Common myeloid progenitor, CD34-positive (primary cell): ENCODE measurements at places on chromosomes 16 and 17.

DNA sequence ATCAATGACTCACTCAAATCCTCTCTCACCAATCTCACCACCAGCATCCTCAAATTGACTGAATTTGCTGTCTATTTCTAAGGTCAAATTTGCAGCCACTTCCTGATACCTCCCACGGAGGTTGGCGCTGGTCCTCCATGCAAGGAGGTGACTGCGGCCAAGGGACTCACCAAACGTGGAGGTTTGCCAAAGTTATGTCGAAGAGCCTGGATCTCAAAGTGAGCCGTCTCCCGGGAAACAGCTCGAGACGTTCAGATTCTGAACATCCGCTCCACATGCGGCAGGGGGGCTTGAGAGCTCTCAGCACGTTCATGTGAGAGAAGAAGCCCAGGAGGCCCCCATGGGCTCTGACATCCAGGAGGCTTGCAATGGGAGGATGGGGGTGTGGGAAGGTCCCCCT, 22.6 kb downstream of the LGALS3BP start:
- no peak for DNase-seq

- no peak for DNase-seq
These were observed 24.3 kb upstream of the B4GALNT2 start for GRCh38 chr17:49108318-49108717.

DNA sequence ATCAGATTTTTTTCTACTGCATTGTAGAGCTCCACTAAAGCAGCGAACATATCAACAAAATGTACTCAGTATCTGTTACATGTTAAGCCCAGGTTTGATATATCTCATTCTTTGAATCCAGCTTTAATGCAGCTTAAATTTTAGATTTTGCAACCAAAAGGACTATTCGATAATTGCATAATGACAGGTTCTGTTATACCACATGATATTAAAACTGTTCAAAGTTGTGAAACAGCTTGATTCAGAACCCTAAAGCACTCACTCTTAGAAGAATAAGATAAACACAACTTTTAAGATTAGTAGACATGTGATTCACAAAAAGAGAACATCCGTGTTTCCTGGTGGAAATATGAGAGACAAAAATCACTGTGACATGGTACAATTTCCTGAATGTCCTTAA, 427.9 kb downstream of the CDH11 start:
- no peak for DNase-seq

- DNase-seq, result peak; percentile 36
These were observed 100.5 kb downstream of the PLCG2 start for GRCh38 chr16:81879625-81880024.

DNA sequence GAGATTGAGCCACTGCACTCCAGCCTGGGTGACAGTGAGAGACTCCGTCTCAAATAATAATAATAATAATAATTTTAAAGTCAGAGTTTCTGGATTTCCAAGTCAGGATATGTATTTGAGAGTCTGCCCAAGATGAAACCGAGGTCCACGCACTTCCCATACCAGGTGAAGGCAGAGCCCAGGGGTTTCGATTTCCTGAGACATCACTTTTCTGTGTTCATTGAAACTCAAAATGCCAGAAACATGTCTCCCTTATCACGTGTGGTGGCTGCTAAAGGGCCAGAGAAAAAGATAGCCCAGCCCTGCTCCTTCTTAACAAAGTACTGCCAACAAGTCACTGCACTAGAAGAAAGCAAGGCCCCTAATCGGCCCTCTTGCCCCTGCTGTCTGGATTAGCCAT, 9.8 kb upstream of the RNF157 start:
- DNase-seq, result no peak

DNA sequence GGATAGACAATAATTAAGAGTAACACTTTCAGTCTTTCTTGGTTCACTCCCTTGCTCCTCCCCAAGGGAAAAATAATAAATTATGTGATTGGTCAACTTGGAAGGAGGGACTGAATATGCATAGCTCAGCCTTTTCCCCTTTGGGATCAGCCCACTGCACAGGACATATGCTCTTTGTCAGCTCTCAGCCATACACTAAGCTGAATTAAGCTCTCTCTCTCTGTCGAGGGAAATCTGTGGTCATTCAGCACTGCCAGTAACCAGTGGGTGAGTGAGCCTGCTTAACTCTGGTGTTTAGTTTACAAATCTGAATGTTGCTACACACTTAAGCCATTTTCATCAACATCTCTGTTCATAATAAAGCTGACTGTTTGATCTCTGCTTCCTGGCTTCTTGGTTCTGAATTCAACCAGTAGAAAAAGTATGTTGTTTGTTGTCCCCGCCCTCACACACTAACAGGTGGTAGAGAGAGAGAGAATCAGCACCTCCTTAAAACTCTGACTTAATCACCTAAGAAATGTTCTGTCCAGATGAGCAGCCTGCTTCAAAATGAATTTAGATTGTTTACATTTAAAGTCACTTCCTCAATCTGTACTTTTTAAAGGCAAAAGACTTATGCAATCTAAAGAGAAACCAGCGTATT, 102.3 kb upstream of the C17orf78 start:
- DNase-seq, result peak; percentile 25

DNA sequence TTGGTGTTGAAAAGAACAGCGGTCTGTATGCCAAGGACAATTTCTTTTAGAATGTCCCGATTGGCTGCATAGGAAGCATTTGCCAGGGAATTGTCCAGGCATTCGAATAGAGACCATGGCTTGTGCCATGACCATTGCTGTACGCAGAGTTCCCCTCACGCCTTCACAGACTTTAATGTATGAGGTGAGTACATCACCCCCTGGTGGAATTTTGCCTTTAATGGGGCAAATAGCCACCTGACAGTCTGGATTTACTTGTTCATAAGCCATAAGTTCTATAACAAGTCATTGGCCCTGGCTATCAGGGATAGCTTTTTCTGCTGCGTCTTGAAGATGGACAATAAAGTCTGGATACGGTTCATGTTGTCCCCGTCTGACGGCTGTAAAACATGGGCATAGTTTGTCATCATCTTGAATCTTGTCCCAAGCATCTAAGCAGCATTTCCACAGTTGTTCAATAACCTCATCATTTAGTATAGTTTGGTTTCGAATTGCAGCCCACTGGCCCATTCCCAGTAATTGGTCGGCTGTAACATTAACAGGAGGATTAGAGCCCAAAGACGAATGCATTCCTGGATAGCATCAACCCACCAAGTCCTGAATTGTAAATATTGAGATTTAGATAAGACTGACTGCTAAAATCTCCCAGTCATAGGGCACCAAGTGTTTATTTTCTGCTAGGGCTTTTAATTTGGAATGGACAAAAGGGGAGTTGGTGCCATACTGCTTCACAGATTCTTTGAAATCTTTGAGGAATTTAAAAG, 67.7 kb upstream of the ARL4D start:
- DNase-seq, result peak; percentile 38

DNA sequence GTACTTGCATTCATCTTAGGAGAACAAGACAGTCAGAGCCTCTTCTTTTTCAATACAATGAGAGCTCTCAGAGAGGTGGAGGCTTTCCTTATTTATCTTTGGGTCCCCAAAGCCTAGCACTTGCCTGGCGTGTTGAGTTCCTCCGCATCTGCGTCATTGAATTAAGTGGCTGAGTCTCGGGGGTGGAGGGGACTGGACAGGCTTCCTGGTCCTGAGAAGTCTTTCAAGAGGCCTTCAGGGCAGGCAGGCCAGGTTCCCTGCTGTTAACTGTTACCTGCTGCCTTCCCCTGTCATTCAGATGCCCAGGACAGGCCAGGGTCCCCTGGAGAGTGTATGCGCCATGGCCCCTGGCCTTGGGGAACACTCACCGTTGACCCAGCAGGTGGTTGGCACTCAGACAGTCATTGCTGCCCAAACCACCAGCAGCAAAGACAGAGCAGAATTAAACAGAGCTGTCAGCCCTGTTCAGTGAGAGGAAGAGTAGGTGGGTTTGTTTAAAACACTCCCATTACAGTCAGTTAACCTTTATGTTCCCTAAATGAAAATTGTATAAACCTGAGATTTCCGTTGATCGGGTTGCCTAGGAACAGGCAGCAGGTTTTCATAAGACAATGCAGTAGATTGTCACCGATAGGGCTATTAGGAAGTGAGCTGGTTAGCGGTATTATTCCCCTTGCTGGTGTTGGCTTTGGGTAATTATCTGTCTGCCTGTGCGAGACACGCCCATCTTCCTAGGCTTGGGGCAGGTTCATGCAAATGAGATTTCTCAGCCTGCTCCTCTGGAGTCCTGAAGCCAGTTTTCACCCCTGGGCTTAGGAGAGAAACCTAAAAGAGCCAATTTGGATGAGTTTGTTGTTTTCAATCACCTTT, 132.7 kb downstream of the CCDC182 start:
- DNase-seq, result peak; percentile 77

DNA sequence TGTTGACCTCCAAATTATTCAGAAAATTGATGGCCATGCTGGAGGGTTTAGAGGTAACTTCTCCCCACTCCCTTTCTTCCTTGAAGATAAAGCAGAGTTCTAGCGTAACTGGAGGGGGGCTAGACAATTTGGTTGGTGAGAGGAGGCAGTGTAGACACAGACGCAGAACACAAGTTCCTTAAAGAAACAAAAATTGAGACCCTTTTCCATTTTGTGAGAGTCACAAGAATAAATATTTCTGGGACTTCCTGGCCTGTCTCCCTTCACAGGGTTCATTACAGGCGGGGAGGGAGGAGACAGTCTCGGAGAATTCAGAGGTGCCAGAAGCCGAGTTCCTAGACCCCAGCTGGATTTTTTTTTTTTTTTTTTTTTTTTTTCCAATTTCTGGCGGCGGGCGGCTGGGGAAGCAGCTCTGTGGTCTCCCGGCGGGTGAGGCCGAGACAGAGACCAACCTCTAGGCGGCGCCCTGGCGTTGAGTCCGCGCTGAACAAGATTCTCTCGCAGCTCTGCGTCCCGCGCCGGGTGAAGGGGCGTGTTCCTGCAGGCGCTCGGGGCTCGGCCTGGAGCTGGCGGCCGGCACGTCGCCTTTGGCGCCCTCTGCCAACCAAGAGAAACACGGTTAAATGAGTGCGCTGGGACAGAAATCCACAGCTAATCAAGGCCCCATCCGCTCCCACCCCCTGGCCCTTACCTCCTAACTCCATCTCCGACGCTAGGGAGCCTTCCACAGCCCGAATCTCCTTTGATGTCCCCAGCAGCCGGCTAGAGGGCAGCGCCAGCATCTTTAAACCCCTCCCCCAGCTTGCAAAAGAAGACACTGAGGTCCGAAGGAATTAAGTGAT, 10.2 kb upstream of the HOXB9 start:
- DNase-seq, result peak; percentile 91

GRCh38 chr17:54426296-54426886, 474.3 kb upstream of the TOM1L1 start:
- no peak for DNase-seq

DNA sequence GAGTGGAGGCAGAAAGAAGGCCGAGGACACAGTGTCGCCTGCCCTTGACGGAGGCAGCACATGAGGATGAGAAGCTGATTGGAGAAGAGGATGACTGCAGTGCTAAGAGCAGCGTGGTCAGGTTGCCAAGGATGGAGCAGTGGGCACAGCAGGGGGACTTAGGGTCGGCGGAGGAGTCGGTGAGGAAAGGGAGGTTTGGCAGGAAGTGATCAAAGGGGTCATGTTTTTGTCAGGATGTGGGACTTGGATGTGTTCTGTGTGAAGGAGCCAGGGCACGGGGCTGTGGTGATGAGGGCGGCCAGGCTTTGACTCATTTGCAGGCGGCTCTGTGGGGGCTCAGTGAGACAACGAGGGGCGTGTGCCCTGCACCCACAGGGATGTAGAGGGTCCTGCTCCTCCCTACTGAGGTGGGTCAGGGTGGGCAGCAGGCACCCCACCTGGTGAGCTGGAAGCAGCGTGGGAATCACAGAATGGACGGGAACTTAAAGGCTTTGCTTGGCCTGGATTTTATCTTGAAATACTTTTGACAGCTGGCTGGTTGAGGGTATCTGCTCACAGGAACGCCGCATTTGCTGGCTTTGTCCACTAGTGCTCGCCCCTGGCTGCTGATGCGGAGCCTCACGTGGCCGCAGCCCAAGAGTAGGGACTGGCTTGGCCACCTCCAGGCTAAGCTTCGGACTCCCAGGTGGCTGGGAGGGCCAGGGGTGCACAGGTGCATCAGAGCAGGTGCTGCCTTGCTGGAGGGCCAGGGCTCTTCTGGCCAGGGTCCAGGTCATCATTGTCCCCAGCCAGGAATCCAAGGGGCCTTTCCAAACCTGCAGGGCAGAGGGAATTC, 6.0 kb downstream of the MPG start:
- DNase-seq, result no peak

GRCh38 chr17:45200701-45201100, 21.0 kb upstream of the FMNL1 start:
- no peak for DNase-seq

GRCh38 chr16:66921729-66922450, 3.2 kb upstream of the CDH16 start:
- DNase-seq, result no peak

- DNase-seq, result no peak
These were observed 166.2 kb downstream of the XYLT1 start for GRCh38 chr16:17304491-17305119.

DNA sequence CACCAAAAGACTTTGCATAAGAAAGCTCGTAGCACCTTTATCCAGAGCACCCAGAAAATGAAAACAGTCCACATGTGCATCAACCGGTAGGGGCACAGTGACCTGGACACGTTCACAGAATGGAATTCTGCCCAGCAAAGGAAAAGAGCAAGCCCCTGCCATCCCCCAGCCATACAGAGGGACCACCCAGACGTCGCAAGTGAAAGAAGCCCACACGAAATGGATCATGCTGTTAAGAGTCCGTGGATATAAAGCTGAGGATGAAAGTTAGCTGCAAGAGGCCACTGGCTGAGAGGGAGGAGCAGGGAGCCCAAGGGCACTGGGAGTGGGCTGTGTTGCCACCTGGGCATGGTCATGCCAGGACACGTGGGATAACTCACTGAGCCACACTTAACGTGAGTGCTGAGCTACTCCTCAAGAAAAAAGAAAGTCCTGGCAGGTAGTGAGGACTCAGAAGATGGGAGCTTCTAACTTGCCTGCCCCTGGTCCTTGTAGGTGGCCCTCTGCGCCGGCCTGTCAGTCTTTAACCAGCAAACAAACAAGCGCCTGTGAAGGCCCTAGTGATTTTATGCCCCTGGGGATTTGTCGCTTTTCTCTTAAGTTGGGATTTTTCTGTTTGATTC, 190.7 kb downstream of the C16orf95 start:
- no peak for DNase-seq

GRCh38 chr16:19994466-19995170, 79.1 kb downstream of the GPR139 start:
- no peak for DNase-seq

GRCh38 chr16:87741700-87742415, 23.9 kb downstream of the KLHDC4 start:
- DNase-seq, result no peak

DNA sequence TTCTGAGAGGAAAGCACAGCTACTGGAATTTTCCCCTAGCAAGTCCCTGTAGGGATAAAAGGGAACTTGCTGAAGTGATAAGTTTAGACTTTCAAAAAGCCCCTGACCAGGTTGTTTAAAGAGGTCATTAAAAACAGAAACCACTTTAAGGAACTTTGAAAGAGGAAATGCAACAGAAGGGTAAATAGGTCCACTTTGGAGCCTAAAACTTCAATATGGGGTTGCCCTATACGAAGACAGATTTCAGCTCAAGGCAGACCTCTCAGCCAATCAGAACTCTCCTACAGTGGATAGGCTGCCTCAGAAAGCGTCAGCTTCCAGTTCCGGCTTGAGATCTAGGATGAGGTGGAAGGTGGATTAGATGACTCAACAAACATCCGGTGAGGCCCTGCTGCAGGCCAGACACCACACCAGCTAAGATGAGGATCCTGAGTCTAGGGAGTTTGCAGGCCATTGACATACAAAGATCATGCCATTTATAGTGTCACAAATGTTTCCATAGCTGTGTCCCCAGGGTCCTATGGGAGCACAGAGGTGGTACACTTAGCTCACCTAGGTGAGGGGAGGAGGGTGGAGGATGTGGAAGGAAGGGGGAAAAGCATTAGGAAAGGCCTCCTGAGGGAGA, 7.9 kb upstream of the MFSD6L start:
- DNase-seq, result peak; percentile 12
